ENCODE measurements at places on chromosomes 11 and 22.

- DNase-seq = peak; percentile 81
These were observed 63.7 kb downstream of the CYTH4 start for GRCh38 chr22:37345863-37346504.

GRCh38 chr11:8721609-8722500 lies 39.3 kb downstream of the RPL27A start:
- peak; percentile 74 for DNase-seq

DNA sequence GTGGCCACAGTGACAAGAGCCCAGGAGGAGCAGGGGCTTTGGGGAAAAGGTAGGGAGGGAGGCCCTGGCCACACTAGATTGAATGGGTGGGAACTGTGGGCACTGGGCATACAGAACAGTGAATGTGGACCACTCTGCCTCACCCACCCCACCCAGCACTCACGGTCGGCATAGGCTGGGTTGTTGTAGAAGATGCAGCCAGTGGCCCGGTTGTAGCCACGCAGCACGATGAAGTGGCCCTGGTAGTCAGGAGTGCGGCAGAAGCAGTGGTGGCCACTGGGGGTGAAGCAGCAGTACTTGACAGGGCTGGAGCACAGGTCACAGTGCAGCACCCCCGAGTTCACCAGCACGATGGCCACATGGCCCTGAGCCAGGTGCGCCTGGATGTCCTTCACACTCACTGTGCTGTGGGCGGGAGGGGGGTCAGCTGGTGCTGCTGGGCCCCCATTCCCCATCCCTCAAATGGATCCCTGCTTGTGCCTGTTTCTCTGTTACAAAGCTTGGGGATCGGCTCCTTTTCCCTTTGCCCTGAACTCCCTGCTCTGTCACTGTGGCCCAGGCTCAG lies 11.2 kb downstream of the GUCD1 start:
- no peak for DNase-seq

- no peak for DNase-seq
These were observed 101.7 kb downstream of the MORC2 start for GRCh38 chr22:30866811-30867271.

DNA sequence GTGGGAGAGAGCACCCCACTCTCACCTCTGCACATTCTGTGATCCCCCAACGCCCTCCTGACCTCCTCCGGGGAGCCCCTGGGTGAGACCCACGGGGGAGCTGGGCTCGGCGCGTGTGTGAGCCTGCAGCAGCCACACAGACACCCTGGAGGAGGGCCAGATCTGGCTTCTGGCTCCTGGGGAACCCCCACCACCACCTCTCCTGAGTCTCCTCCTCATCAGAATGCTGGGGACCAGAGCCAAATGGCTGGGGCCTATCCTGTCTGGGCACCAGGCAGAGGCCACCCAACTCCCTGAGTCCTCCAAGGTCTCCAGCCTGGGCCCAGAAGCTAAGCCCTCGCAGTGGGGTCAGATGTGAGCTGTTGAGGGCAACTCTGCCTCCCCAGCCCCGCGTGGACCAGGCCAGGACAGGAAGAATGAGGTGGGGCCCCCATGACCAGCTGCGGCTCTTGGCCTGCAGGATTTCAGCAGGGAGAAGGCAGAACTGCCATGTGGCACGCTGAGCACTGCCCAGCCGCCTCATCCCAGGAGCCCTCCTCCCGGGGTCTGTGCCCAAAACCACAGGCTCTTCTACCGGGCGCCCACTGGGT lies 5.5 kb upstream of the PIM3 start:
- DNase-seq = no peak

DNA sequence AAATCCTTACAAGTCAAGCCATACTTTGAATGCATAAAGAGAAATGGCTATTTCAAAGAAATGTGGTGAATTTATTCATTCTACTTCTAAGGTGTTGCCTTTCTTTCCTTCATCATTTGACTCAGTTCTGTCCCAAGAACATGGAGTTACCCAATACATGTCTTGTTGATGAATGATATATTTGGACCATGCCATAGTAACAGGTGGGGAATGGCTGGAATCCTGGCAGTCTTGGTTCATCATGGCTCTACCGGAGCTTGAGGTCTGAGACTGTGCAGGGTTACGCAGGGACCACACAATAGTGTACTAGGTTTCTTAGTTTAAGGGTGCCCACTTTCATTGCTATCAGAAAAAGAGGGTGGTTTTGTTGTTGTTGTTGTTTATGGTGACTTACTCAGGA lies 40.3 kb upstream of the MPEG1 start:
- no peak for DNase-seq

DNA sequence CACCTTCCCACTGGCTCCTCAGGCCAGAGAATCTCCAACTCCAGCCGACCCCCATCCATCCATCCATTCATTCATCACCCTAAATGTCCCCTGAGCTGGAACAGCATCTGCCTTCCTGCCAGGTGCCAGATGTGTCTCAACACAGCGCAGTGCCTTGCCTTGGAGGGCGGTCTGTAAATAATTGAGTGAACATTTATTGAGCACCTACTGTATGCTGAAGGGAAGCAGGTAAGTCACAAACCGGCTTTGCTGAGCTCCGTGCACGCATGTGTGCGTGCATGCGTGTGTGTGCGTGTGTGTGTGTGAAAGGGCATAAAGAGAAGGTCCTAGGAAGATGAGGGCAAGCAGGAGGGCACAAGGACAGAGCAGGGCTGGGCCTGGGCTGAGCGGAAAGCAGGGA lies 10.2 kb downstream of the KCNJ4 start:
- no peak for DNase-seq

DNA sequence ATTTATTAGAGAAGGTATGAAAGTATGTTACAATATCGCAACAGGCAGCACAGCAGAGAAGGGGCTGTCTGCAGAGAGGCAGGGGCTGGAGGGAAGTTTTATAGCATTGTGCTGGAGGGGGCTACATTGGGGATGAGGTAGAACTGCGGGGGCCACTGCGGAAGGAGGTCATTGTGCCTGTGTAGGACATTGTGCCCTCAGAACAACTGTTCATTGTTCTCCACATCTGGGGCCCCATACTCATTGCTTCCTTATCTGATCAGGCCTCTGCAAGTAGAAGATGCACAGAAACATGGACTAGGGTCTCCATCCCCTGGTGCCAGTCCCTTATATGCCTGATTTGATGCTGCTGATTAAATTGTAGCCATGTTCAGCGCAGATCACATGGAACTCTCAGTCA lies 12.1 kb downstream of the NADSYN1 start:
- no peak for DNase-seq

DNA sequence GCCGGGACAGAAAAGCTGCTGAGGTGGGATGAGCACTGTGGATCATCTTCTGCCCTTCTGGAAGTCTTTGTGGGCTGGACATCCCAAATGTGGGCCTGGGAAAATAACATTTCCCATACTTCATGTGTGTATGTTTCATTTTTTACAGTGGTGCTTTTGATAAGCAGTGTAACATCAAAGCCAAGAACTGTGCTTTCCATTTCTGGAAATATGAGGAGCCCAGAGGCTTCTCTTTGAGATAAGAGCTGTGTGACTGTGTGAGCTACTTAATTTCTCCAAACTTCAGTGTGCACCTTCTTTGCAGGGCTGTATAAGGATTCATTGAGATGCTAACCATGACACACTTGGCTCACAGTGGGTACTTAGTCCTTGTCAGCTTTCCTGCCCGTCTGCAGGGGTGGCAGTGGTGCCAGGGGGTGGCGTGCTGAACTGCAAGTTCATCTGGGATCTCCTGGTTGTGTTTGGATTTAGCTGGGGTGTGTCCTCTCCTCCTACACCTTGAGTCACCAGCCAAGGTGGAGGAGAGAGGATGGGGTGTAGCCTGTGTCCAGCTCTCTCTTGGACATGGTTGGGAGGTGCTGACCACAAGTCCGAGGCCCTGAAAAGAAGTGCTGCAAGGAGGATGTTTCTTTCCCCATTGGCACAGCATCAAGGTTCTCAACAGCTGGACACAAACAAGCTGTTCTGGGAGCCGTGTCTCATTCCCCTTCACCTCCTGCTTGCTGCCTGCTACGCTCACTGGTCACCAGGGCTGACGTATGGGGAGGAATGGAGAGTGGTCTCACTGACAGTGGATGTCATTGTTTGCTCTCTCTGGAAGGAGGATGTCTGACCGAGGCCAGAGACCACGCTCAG lies 139.4 kb downstream of the TEAD1 start:
- peak; percentile 56 for DNase-seq

GRCh38 chr11:6327806-6328205 lies 7.5 kb upstream of the CAVIN3 start:
- no peak for DNase-seq

- peak; percentile 72 for DNase-seq
These were observed 164.0 kb downstream of the MN1 start for GRCh38 chr22:27637604-27638003.

DNA sequence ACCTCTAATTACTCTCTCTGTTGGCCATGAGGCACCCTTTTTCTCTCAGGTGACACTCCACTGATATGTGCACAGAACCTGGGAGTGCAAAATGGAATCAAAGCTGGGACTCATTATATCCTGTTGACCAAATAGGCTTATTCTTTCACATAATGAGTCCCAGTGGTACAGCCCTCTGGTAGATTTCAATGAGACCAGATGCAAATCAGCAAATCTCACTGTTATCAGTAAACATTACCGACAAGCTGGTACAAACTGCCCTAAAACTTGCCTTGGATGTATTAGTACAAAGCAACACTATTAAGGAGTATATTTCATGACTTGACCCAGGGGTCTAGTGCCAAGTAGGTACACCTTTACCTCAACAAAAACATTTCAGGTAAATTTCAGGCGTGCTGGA lies 128.3 kb downstream of the DDX10 start:
- DNase-seq = no peak

DNA sequence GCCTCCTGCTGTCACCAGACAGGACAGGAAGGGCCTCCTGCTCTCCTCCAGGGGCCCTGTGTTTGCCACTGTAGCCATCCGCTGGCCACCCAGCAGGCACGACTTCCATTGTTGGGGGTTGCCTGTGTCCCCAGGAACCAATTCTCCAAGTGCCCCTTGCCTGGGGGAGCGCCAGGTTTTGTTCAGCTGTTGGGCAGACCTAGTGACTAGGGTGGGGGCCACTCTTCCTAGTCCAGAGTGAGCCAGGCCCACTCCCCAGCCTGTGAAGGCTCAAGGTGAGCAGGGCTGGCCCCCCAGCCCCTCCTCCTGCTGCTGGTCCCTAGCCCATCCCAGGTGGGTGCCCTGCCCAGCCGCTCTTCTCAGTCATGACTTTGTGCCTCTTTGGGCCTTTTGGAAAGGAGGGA lies 30.9 kb downstream of the OSBPL5 start:
- no peak for DNase-seq

GRCh38 chr11:34825315-34825669 lies 90.9 kb downstream of the APIP start:
- DNase-seq = no peak

- peak; percentile 89 for DNase-seq
These were observed at the start of gene UBE2L6 for GRCh38 chr11:57567515-57568329. Gene UBE2L6 (minus strand): TSS chr11:57567672. CDS start chr11:57567611, 61 bp downstream.

DNA sequence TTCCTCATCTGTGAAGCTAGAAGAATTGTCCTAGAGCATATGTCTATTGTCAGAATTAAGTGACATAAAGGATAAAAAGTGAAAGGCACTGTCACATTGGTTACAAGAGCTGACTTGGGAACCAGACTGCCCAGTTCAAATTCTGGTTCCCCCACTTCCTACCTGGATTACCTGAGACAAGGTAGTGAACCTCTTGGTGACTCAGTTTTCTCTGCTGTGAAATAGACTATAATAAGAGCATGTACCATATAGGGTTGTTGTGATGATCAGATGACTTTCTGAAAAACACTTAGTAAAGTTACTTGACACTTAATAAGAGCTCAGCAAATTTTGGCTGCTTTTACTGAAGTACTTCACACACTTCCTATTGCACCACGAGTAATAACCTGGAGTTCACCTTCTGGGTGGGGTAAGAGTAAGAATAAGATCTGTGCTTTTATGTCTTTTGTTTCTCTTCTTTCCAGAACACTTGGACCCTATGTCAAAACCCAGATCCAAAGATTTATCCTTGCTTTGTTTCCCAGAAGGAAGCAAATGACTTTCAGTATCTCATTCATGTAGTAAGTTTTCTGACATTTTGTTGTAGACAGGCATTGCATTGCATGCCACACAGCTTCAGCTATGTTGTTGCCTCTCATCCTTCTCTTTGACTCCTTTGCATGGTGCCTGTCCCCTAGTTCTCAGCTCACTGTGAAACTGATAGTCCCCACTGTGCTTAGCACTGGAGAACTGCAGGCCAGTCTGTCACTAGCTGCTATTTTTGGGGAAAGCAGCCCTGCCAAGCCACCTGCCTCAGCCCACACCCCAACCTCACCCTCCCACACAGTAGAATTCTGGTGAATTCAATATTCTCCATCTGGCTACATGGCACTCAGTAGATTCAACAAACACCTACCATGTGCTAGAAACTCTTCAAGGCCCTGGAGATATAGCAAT lies 121.8 kb upstream of the POU2AF2 start:
- no peak for DNase-seq

DNA sequence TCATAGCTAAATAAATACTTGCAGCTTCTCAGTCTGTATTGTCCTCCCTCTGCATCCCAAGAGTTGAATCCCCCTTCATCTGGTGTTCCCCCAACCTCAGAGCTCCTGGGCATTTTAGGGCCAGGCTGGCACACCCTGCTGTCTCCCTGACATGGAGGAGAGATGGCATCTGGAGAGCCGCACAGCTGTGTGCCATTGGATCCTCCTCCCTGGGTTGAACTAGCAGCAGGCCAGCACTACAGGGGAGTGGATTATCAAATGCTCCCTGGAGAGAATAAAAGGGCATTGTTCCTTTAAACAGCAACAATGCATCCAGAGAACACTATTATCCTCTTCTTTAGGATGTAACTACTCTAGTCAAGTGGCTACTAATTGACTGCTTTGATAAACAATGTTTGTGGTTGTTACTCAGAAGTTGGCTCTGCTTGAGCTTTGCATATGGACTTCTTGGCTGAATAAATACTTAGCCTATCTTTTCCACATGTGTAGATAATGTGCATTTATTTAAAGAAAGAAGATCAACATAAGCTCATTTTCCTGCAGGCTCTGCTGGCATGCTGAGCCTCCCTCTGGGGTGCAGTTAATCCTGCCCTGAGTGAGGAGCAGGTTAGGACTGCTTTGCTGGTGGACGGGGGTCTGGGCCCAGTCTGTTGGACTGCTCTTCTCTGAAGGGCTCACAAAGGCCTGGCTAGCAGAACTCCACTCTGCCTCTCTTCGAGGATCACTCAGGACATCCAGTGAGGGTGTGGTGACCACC lies 897.2 kb downstream of the TBC1D22A start:
- no peak for DNase-seq

DNA sequence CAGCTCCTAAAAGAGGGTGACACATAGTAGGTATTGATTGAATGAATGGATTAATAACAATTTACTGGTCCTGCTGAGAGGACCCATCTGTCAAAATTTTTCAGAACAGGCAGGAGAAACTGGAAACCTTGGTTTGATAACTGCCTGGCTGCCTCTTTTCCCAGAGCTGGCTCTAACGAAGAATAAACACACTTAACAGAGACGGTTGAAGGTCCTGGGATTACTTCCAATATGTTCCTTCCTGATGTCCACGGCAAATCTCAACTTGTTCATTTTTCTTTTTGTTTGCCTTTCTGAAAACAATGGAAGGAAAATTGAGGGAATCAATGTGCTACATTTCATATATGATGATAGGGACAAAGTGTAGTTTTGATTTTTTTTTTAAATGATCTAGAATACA lies 76.5 kb upstream of the SYT13 start:
- no peak for DNase-seq

GRCh38 chr11:31798554-31799434 lies 12.3 kb downstream of the PAX6 start:
- DNase-seq = peak; percentile 28
